Activated CD8-positive, alpha-beta T cell treated with anti-CD3 and anti-CD28 coated beads for 36 hours (primary cell): ENCODE measurements at places on chromosomes 7 and 10. TPM values are rescaled to one million over a fixed set of nuclear protein-coding genes. Genes with fewer than 3 reads are reported as not detected.

DNA sequence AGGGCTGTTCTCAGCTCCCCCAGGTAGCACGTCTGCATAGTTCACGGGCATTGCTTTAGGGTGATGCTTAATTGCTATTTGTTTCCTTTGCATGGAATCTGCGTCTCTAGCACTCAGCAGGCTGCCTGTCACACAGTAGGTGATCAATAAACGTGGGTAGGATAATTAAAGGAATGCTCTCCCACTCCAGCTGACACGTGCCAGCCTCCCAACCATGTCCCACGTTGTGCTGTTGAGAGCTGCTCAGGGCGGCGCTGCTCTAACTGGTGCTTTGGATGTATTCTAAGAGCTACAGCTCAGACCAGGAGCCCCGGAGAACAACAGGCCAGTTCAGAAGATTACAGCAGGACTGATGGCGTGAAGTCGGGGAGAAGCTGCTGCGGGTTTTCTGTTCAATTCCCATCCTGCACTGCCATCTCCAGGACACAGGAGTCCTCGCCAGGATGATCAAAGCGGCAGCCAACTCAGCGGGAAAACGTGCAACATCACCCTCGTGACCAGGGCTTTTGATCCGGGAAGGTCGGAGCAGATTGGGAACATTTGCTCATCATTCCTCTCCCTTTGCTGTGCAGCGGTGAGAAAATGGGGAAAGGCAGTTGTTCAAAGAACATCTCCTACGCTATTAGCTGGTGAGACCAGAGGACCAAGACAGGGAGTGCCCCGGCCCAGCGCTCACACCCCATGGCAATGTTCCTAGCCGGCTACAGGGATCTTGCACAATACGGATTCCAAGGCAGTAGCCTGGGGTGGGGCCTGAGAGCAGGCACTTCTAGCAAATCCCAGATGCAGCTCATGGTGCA lies 50.5 kb upstream of the FOXK1 start:
- no peak for DNase-seq

GRCh38 chr10:31215052-31215451 lies 104.0 kb upstream of the ZEB1 start:
- no peak for DNase-seq

- no peak for DNase-seq
Observed at GRCh38 chr10:62268027-62268398, 631 bp downstream of the RTKN2 start.

GRCh38 chr7:128810473-128810872 lies 18.7 kb downstream of the CCDC136 start:
- no peak for DNase-seq

GRCh38 chr10:114498413-114499111 lies 94.3 kb upstream of the AFAP1L2 start:
- no peak for DNase-seq

ANKRD30A gene
- not detected for total RNA-seq
